ENCODE measurements at places on chromosomes 11 and 22.

GRCh38 chr11:100876815-100877520, 189.9 kb downstream of the ARHGAP42 start:
- no peak for DNase-seq

DNA sequence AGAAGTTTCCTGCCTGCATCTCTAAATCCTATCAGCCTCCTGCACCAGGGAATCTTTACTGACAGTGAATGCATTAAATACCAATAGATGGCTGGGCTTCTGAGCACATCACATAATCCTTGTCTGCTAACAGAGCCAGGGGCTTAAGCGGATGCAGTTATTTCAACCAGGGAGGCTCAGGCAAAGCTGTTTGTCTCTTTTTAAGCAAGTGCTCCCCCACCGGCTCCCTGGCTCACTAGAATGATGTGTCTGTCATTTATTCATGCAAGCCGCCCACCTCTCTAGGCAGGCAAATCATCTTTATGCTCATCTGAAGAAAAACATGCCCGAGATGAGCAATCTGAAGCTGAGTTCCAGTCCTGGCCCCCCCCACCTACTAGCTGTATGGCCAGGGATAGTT, 182.3 kb downstream of the TENM4 start:
- no peak for DNase-seq

DNA sequence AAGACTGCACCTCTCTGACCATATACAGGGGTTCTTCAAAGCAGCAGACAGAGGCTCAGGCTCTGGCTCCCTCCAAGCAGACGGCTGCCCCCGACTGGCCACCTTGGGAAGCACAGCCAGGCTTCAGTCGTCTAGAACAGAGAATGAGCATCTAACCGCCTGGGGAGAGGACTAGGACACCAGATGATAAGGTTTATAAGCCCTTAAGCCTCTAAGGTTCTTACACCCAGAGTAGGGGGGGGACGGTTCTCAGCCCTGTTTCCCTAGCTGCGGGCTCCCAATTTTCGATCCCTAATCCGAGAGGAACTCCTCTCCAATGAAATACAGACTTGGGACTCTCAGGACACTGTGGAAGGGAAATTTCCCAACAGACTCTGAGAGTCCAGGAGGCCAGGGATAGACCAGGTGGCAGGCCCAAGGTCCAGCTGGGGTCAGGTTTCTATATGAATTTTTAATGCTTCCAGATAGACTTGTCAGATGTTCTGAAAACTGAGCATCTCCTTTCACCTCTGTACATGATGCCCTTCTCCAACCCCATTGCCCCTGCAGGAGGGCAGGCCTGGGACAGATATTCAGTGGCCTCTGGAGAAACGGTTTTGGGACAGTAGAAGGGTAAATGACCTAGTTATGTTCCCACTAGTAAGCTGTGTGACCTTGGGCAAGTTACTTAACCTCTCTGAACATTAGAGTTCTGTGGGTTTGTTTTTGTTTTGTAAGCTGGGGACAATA, 20.2 kb downstream of the RTN4RL2 start:
- no peak for DNase-seq

- peak; percentile 59 for DNase-seq
These were observed at the start of gene ARHGAP42 for GRCh38 chr11:100687054-100687629. Gene ARHGAP42 (plus strand): TSS chr11:100687288. CDS start chr11:100687679, 391 bp downstream.

DNA sequence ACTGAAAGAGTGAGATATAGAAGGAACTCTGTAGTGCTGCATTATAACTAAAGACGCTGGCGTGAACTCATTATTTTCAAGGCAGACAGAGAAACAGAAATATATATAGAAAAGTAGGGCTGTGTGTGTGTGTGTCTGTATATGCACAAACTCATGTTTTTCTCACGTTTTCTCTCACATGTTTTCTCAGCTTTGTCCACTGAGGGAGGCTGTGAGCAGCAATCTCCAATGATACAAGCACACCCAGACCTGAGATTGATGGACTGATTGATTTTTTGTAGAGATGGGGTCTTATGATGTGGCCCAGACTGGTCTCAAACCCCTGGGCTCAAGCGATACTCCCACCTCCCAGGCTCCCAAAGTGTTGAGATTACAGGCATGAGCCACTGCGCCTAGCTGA, 122.5 kb downstream of the SERGEF start:
- DNase-seq: no peak

- no peak for DNase-seq
These were observed 1558.9 kb downstream of the FAM181B start for GRCh38 chr11:81174646-81175330.

DNA sequence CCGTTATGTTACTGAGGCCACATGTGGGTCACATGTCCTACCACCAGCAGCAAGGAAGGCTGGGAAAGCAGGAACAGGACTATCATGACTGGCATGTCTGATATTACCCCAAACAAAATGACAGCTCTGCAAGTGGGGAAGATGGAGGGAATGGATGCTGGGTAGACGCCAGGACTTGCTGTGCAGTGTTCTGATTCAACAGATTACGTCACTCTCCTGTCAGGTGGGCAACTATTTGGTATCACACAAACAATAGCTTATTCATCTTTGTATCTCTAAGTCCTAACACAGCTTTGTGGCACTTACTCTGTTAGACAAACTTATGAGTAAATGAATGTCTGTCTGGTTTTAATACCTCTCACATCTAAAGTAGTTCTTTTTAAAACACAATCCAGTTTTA, 105.2 kb downstream of the SPON1 start:
- DNase-seq: no peak

- DNase-seq: no peak
These were observed 12.2 kb upstream of the ANKK1 start for GRCh38 chr11:113375402-113375801.

DNA sequence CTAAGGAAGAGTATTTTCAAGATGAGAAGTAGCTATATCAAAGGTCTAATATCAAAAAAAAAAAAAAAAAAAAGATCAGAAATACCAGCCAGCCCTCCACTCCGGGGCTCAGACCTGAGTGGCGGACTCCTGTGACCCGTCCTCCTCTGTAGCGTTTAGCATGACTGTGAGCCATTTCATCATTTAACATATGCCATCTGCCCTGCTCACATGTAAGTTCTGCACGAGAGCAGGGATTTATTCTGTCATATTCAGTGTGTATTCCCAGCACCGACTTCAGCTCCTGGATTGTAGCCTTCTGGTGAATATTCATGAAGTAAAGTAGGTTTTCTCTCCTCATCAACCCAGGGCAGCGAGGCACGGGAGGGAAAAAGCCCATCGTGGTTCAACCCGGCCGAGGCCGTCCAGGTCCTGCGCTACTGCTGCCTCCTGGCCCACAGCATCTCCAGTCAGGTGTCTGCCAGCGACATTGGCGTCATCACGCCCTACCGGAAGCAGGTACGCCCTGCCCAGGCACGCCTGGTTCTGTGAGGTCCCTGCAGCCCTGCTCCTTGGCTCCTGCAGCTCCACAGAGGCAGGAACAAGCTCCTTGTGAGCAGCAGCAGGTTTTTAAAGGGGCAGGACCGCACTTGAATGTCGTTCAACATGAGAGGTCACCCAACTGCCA, 12.7 kb upstream of the PANX2 start:
- no peak for DNase-seq

DNA sequence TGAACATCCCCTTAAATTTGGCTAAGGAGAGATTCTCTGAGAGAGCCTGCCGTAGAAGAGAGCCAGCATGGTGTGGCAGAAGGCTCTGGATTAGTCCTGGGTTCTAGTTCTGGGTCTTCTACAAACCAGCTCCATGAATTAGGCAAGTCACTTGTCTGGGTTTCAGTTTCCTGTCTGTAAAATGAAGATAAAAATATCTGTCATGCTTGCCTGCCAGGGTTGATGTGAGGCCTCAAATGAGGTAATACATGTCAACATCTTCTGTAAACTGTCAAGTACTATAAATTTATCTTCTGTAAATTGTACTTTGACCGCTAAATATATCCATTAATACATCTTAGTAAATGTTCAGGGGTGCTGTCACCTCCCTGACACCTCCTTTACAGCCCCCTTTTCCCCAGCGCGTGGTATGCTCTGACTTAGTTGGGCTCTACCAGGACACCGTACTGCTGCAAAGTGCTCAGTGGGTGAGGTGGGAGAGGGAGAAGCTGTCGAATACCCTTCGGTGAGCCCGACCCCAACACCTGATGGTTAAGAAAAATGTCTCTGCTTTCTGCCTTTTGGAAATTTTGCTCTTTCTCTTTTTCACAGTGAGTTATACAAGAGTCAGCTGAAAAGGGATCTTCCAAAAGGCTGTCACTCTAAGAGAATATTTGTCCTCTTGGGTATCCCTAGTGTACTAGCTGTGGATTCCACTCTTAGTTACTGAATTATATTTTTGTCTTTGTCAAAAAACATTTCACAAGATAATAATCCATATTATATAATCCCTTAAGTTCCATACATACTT, 15.0 kb downstream of the RBX1 start:
- DNase-seq: no peak

- DNase-seq: no peak
These were observed 109.7 kb upstream of the OR9Q1 start for GRCh38 chr11:57913715-57914704.

- DNase-seq: no peak
These were observed 10.5 kb downstream of the CTSC start for GRCh38 chr11:88327061-88327460.

- DNase-seq: peak; percentile 97
These were observed 16.6 kb upstream of the ARHGAP8 start for GRCh38 chr22:44735518-44736428.

DNA sequence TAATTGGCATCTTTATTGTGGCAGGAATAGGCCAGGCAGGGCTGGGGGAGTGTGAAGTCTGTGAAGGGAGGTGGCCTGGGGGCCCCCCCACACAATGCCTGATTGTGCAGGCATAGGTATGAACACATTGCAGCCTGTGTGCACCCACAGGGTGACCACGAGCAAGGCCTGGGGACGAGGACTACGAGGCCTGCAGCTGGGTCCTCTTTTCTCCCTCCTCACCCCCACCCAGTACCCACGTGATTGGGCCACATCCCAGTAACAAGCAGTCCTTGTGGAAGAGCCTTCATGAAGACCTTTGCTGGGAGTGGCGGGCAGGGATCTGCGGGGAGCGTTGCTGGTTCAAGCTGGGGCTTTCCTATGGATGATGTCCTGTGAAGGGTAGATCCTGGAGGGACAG, 29.3 kb downstream of the ZBTB16 start:
- DNase-seq: no peak

- DNase-seq: no peak
These were observed 4.1 kb upstream of the GALR3 start for GRCh38 chr22:37819105-37819433.

DNA sequence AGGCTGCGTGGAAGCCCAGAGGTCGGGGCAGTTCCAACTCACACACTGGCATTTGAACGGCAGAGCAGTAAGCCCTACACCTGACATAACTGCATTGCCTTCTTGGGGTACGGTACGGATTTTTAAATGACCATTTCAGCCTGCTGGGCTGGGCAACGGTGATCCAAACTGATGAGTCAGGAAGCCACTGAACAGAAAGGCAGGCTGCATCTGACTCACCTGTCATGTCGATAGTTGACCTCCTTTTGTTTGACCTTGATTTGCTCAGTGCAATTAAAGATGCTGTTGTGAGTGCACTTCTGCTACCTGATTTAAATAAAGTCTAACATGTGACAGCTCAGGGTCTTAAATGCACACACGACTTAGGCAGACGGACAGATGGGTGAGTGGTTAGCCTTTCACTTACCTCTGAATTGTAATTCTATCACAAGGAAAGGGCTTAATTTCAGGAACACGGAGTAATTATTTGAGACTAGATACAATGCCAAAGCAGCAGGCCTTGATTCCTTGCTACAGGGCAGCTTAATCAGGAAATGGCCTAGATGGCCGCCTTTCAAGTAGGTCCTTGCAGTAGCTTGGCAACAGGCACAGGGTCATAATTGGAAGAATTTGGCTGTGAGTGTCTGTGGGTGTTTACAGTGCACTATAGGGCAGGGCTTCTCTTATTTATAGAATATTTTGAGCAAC, 52.2 kb downstream of the BMAL1 start:
- no peak for DNase-seq

DNA sequence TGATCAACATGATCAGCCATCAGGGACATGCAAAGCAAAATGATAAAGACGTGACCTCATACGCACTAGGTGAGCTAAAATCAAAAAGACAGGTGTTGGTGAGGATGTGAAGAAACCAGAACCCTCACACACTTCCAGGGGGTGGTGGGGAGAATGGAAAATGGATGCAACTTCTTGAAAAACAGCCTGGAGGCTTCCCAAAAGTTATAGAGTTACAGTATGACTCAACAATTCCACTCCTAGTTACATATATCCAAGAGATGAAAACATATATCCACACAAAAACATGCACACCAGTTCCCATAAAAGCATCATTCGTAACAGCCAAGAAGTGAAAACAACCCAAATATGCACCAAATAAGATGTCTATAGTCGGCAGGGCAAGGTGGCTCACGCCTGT, 42.1 kb upstream of the APLNR start:
- no peak for DNase-seq

GRCh38 chr11:44464741-44465140, 100.7 kb upstream of the CD82 start:
- DNase-seq: no peak

GRCh38 chr22:25514436-25515180, 49.9 kb upstream of the GRK3 start:
- no peak for DNase-seq

DNA sequence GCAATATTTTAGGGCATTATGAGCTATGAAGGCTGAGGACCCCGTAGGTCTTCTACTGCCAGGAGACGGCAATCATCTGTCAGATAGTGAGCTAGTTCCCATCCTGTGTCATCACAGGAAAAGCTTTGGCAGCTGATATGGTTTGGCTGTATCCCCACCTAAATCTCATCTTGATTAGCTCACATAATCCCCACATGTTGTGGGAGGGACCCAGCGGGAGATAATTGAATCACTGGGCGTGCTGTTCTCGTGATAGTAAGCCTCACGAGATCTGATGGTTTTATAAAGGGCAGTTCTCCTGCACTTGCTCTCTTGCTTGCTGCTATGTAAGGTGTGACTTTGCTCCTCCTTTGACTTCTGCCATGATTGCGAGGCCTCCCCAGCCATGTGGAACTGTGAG, 18.1 kb downstream of the CSRP3 start:
- DNase-seq: no peak

- no peak for DNase-seq
These were observed 45.7 kb downstream of the GNB1L start for GRCh38 chr22:19808873-19809478.

GRCh38 chr11:111585371-111585770, 16.9 kb upstream of the SIK2 start:
- no peak for DNase-seq

- peak; percentile 82 for DNase-seq
These were observed 42.6 kb upstream of the OLFML1 start for GRCh38 chr11:7442588-7443215.

- DNase-seq: no peak
These were observed 13.5 kb upstream of the SORL1-AS1 start for GRCh38 chr11:121466063-121466794.

DNA sequence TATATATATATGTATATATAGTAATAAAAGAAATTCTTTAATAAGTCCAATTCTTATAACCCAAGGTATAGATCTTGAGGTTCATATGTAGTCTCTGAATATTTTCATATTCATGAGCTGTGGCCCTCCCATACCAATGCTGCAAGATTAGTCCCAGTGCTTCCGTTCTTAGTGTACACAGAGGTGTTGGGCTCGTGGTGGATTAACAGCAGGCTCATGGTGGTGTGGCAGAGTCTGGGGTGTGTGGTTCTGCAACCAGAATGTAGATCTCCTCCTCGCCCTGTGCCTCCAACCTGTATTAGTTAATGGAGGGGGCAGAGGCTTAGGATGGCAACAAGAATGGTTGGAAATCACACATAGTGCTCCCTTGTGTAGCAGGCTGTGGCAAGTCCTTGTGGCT, 16.8 kb downstream of the PRDM10 start:
- no peak for DNase-seq

Data from memory B cell (primary cell).